ENCODE measurements at places on chromosomes 6 and 20. TPM values are rescaled to one million over a fixed set of nuclear protein-coding genes. Genes with fewer than 3 reads are reported as not detected.

SLPI gene
- not detected for total RNA-seq

DNA sequence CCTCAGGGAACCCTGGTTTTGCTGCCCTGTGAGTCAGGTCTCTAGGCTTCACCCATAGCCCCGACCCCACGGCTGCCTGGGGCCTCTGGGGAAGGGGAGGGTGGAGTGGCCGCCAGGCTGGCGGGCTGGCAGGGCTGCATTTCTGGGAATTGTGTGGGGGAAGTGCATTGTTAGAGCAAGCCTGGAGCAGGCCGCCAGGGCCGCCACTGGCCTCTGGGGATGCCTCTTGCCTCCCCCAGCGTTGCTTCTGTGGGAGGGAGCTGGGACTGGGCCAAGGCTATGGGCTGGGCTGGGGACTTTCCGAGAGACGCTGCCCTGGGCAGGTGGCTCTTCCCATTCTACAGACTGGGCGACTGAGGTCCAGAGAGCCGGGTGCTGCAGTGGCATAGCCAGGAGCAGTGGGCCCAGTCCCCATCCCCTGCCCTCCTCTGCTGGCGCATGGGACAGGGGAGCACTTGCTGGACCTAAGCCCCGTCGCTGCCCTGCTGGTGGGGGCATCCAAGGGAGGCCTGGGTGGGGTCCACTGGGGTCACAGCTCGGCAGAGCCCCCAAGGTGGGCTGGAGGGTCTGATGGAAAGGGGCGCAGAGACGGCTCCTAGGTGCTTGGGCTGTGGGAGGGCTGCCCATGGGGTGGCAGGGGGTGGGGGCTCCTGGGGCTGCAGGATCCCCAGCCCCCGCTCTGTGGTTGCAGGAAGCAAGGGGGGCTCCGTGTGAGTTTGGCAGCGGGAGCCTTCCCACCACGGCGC is 6.6 kb upstream of the SOX18 start:
- no peak for DNase-seq

DNA sequence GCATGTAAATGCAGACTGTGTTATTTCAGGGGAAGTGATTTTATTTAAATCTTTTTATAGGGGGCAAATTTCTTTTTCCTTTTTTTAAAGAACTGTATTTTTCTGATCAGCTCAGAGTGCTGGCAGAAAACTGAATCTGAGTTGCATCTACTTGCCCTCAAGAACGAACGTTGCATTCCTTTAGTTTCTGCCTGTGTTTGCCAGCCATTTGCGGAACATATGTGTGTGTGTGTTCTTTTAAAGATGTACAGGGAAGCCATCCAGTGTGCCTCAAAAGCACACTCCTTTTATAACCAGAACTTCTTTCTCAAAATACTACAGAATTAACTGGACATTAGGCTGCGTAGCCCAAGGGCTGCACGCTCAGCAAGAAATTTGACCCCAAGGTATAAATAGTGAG is 25.8 kb upstream of the INSM1 start:
- no peak for DNase-seq

CST4 gene
- total RNA-seq = not detected

Data from chondrocyte (in vitro differentiated cells).